ENCODE measurements at places on chromosomes 5 and 9.

DNA sequence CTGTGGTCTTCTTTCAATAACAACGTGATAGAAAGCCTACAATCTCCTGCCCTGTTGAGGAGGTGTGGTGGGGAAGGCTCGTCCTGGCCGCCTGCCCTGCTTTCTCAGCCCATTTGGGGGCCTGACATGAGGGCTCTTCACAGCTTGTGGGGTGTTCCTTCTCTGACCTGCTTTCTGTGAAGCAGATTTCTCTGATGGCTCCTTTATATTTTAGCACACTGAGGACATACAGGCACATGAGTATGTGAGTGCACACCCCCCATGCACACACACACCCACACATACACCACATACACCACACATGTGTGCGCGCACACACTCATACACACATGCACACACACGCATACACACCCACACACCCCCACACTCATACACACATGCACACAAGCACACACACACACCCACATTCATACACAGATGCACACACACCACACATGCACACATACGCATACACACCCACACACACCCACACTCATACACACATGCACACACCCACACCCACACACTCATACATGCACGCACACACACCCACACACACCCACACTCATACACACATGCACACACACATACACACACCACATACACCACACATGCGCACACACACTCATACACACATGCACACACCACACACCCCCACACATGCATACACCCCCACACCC is 117.5 kb downstream of the COL5A1 start:
- DNase-seq = no peak

DNA sequence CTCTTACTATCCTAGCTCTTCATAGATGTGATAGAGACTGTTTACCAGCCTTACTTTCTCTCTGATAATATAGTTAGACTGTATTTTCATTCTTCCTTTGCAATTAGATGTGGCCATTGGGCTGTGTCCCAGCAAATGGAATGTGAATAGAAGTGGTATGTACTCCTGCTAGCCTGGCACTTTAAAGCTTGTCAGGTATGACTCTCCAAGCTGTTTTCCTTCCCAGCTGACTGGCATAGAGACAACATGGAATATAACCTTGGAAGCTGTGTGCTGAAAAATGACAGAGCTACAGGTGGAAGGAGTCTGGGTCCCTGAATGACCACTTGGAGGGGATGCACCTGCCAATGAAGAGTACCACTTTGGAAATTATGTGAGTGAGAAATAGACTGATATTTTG is 116.2 kb downstream of the DIRAS2 start:
- no peak for DNase-seq

DNA sequence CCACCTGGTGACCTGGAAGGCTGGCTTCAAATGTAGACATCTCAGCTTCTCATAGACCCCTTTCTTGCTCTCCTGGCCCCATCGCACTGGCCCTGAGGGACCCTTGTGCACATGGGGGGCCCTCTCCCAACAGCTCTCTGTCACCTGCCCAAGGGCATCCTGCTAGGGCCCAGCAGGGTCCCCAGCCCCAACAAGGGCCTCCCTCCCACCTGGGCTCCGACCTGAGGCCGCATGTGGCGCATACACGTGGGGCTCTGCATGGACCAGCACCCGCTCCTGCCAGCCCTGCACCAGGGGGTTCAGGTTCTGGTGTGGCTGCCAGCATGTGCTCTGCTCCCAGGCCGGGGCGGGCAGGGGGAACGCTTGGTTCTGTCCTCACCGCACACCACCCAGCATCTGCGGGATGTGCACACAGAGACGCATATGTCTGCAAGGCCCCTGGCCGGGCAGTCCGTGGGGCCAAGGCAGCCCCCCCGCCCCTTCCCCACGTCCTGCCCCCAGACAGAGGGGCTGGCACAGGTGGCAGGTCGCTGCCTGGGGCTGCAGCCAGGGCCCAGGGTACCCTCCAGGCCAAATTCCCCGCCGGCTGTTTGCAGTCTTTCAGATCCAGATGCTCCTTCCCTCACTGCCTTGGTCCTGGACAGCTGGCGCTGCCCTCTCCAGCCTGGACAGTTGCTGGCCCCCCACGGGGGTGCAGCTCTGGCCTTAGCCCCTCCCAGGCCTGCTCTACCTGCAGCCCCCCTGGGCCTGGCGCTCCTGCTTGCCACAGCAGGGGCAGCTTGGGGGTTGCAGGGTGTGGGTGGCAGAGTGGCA is 17.9 kb upstream of the NRARP start:
- DNase-seq = no peak

GRCh38 chr5:92777421-92777820 is 803.6 kb downstream of the NR2F1-AS1 start:
- no peak for DNase-seq

DNA sequence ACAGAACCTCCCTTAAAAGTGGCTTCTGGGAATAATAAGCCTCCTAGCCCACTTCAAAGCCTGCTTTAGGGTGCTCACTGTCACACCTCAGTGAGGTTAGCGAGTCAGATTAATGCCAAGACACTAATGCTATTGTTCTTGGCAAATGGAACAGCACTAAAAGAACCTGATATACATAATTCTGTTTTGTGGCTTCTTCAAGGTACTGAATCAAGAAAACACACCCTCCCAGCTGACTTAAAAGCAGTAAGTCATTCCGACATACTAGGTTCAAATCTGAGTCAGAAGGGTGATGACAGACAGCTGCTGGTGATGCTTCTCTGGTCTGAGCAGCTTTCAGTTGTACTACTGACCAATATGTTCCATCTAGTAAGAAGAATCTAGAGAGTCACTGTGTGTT is 121.6 kb downstream of the OXCT1 start:
- DNase-seq = no peak

- DNase-seq = no peak
These were observed 310.9 kb downstream of the BNC2 start for GRCh38 chr9:16559418-16560188.

- DNase-seq = no peak
These were observed 398.0 kb downstream of the PSAT1 start for GRCh38 chr9:78694974-78695373.

- DNase-seq = no peak
These were observed 114.3 kb downstream of the CRB2 start for GRCh38 chr9:123470121-123470782.

GRCh38 chr5:108054349-108054748 is 327.5 kb downstream of the FBXL17 start:
- DNase-seq = no peak

DNA sequence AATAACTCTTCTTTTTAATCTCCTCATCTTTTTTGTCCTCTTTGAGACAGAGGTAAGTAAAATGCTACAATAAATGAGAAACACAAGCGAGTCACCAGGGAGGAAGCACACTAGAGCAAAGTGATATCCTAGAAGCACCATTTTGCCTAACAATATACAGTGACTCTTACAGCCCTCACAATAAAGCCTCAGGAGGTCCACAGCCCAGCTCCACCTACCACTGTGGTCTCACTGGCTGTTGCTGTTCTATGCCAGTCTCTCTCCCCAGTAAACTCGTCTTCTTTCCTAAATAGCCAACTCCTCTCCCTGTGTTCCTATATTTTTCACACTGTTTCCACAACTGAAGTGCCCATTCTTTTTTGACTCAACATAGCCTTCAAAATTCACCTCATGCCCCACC is 44.3 kb downstream of the TNFSF15 start:
- no peak for DNase-seq

- no peak for DNase-seq
These were observed 134.5 kb downstream of the DAB2IP start for GRCh38 chr9:121785673-121786542.

DNA sequence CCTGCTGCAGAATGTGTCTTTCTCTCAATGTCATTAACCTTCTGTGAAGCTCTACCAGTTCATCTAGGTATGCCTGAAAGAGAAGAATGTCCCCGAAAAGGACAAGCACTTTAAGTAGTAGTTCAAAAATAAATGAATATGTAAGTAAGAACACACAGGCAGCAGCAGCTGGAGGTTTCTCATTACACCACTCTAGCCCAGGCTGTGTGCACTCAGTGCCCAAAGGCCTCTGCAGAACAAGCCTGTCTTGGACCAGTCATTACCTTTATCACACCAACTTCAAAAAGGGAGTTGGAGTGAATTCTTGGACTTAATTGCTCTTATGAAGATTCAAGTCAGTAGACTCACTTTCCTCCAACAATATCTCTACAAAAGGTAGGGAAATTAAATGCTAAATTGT is 268.8 kb downstream of the MLLT3 start:
- no peak for DNase-seq

DNA sequence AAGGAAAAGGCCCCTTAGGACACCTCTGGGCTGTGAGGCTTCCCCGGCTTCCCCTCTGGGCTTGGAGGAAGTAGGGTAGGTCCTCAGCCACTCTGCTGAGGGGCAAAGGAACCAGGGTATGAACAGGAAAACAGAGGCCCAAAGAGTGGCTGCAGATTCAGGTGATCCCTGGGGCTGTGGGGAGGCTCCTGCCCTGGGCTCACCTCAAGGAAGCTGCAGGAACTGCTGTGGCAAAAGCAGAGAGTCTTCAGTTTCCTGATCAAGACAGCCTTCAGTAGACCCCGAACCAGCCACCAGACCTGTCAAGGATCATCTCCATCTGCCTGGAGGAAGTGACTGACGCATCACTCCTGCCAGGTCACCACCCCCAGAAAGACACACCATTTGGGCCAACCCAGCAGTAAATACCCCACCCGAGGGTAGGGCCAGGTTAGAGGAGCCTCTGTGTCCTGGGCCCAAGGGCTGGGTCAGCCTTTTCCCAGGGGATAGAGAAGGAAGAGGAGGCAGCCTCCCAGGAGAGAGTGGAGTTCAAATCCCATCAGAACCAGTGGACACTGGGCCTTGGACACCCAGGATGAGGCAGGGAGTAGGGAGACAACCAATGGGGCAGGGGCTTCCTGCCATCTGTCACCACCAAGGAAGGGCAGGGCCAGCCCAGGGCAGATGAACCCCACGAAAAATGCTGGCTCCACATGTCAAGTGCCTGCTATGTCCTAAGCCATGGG is 5.8 kb upstream of the ST6GALNAC6 start:
- no peak for DNase-seq

GRCh38 chr5:137058089-137058488 is 441.0 kb downstream of the SPOCK1 start:
- no peak for DNase-seq

DNA sequence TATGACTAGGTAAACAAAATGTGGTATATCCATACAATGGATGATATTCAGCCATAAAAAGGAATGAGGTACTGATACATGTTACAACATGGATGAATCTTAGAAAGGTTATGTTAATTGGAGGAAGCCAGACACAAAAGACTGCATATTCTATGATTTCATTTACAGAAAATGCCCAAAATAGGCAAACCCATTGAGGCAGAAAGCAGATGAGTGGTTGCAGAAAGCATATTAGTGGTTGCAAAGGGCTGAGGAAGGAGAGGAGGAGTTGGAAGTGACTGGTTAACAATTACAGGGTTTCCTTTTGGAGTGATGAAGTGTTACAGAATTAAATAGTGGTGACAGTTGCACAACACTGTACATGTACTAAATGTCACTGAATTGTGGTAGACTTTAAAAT is 17.7 kb downstream of the PLGRKT start:
- no peak for DNase-seq

GRCh38 chr9:103410059-103410458 is 414.9 kb downstream of the CYLC2 start:
- no peak for DNase-seq

- no peak for DNase-seq
These were observed 33.2 kb downstream of the MED27 start for GRCh38 chr9:132046456-132046855.

- no peak for DNase-seq
These were observed 1905.1 kb downstream of the MAT2B start for GRCh38 chr5:165410476-165410875.

DNA sequence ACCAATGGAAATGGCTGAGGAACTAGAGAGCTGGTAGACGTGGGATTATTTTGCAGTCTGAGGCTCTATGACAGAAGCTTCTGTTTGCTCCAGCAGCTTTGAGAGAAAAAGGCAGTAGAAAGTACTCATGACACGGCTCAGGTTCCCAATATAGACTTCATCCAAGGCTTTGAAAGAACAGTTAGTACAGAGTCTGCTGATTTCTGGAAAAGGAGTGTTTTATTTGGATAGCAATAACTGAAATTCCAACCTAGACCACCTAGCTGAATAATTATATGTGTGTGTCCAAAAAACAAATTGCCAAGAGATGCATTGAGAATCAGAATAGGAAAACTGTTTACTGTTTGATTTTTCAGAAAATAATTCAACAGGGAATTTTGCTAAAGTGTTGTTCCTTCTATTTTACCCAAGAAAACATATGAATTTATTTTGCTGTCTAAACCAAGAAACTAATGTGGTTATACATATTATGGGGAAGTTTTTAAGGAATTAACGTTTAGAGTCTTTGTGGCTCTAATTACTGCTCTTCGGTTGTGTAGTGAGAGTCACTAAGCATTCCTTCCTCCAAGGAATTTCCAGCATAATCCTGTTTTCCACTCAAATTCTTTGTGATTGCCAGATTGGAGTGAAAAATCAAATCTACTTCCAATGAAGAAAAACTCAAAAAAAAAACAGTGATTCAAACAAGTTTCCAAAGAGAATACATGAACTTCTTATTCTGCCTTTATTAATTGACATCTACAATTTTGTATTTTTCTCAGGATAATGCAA is 18.1 kb upstream of the MTX3 start:
- DNase-seq = no peak

- no peak for DNase-seq
These were observed 1.8 kb downstream of the GZMA start for GRCh38 chr5:55104036-55104772.

DNA sequence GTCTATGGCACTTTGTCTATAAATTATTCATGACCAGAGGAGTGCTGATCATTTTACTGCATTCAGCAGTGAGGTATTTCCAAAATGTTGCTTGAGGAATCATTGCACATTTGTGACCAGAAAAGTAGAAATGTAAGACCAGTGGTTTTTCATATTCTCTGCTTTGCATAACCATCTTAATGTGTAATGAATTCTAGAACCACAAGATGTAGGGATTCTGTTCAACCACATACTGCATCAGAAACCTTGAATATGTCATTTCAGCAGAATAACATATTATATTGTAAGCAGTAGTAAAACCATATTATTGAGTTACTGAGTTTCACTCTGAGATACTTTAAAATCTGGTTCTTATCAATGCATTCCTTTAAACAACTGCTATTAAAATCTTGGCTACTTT is 1243.4 kb downstream of the MAT2B start:
- DNase-seq = no peak

GRCh38 chr5:83101514-83101913 is 24.2 kb downstream of the XRCC4 start:
- DNase-seq = no peak

- DNase-seq = no peak
These were observed 197.2 kb downstream of the NXNL2 start for GRCh38 chr9:88732128-88732527.

DNA sequence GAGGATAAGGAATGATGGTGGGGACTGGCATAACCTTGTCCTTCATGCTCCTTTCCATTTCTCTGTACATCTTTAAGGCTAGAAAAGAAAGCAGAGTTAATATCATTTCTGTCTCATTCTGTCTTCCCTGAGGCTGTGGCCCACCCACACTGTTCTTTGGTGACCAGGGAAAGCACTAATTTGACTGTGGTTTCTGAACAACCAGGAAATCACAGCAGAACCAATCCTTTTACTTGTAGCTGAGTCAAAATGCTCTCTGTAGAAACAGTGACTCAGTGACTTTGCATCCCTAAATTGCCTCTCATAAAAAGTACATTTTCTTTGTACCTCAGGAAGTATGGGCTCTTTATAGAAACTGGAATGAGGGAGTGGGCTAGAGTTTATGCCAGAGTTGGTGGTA is 28.1 kb downstream of the IL33 start:
- no peak for DNase-seq

GRCh38 chr5:159330131-159330800 is at the start of gene IL12B:
TSS of gene IL12B (minus strand) at chr5:159330487. CDS start at chr5:159326782, 3,705 bp downstream.
- no peak for DNase-seq
